ENCODE measurements at places on chromosomes 5 and 9. TPM values are rescaled to one million over a fixed set of nuclear protein-coding genes. Genes with fewer than 3 reads are reported as not detected.

The RNF208 gene
- total RNA-seq = 22.2 TPM

- DNase-seq = no peak
These were observed 661.8 kb downstream of the SEMA5A start for GRCh38 chr5:8884029-8884428.

The TSSK1B gene
- 0.08 TPM for total RNA-seq

DNA sequence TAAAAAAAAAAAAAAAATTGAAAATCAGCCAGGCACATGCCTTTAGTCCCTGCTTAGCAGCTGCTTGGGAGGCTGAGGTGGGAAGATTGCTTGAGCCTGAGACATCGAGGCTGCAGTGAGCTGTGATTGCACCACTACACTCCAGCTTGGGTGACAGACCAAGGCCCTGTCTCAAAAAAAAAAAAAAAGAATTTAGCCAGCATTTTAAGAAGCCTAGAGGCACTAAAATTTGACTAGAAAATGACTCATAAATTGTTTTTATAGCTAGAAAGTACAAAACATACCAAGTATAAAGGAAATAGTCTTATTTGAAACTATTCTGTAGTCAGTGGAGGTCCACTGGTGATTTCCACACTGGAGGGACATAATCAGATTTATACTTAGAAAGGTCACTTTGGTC, 17.5 kb downstream of the LRRC70 start:
- no peak for DNase-seq

GRCh38 chr5:39218482-39219402, 621 bp downstream of the FYB1 start:
- no peak for DNase-seq

The FABP6 gene
- not detected for total RNA-seq

DNA sequence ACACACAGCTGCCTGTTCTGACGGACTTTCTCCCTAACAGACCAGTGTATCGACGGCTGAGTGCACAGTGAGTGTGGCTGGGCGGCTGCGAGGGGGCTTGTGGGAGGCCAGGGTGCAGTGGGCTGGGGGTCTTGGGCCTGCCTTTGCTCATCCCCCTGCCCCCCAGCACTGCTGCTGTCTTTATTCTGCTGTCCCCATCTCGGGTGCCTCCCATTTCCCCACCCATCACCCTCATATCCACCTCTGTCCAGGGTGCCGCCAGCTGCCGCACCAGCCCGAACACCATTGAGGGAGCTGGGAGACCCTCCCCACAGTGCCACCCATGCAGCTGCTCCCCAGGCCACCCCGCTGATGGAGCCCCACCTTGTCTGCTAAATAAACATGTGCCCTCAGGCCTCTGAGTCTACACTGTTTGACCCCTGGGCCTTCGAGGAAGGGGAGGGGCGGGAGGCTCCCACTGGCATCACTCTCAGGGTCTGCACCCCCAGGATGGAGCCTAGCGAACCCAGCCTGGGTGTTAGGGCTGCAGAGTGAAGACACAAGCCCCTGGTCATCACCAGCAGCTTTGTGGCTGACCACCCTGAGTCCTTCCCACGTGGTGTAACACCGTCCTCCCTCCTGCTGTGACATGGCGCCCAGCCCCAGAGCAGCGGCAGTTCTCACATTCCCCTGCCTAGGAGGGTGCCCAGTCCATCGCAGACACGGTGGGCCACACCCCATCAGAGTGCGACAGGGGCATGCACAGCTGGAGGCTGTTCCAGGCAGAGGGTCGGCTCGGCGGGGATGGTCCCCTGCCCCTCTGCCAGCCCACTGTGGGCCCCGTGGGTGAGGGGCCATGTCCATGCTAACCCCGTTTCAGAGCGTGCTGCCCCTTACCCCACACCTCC, 4.0 kb downstream of the LCN2 start:
- no peak for DNase-seq

The ARSI gene
- 0.38 TPM for total RNA-seq

DNA sequence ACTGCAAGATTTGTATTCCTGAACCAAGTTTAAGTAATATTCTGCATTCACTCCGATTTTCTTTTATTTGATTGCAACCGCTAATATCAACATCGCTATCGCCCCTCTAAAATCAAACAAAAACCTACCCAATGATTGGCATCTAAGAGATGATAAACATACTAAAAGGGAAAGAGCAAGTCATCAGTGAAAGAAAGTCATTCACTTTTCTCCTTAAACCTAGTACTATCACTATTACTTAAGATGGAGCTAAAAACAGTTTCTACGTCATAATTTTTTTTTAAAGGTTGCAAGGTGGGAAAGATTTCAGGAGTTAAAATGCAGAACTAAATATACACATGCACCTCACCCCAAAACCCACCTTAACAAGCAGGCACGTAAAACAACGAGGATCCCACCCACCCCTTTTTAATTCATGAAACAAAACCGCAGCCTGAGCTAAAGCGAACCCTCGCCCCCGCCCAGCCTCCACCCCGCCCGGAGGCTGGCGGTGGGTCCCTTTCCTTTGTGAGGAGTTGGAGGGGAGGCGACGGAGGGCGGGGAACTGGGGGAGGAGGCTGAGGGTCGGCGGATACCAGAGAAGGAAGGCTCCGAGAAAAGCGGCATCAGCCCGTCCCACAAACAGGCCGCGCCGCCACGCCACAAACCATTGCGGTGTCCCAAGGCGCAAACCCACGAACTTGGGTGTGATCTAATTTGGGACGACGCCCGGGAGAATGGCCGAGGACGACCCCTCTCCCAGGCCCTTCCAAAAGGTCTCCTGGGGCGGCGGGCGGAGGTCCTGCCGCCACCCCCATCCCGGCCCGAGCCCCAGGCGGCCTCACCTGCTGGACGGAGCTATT, 861 bp downstream of the UBQLN1 start:
- peak; percentile 78 for DNase-seq

DNA sequence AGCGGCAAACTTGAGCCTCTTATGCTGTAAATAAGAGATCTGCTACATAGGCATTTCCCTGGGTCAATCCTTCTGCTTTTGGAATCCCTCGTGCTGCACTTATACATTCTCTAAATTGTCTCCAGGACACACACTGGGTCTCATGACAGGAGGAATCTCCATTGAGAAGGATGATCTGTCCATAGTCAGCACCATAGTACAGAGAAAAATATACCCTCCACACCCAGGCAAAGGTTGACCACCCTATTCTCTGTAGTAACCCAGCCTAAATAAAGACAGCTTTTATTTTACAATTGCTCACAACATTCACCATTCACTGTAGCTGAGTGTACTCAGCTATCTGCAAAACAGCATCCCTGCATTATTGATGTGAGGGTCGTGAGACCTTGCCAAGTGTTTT, 111.2 kb downstream of the SV2C start:
- DNase-seq = no peak

The TSLP gene
- total RNA-seq = 3.7 TPM

DNA sequence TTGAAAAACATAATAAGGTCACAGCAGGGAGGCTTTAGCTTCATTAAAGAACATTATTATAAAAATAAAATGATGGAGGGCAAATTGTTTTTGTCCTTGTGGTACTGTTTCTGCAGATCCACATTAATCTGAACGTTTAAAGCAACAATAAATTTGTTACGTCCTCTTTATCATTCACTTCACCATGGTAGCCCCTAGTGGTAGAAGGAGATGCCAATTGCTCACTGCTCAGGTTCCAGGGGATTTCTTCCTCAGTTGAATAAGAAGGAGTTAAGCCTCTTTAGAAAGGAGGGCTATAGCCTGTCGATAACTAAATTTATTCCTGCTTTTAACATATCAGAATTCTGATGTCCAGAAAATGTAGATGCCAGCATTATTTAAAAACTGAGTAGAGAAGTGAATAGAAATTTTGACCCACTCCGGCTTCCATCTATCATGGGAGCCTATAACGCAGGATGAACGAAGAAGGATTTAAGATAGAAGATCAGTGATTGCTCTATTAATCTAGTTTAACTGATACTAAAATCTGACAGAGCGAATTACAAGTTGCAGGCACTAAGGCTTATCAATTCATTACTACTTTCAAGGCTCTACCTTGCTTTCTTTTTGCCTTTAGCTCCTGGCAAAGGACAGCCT, 692.3 kb downstream of the PTPRD start:
- no peak for DNase-seq

- DNase-seq = no peak
These were observed 44.1 kb downstream of the ADGRV1 start for GRCh38 chr5:90602681-90603080.

The SLC6A3 gene
- total RNA-seq = 0.19 TPM

DNA sequence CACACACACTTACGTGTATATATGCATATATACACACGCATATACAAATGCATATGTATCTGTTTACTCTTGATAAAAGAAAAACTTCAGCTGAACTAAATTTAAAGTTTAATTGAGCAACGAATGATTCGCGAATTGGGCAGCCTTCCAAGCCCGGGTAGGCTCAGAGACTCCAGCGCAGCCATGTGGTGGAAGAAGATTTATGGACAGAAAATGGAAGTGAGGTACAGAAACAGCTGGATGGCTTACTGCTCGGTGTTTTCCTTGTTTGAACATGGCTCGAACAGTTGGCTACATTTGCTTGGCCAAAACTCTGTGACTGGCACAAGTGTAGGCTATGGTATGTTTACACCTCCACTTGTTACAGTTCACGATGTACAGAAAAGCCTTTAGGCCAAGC, 239.3 kb upstream of the PRDM9 start:
- no peak for DNase-seq

The LCN15 gene
- total RNA-seq = not detected

DNA sequence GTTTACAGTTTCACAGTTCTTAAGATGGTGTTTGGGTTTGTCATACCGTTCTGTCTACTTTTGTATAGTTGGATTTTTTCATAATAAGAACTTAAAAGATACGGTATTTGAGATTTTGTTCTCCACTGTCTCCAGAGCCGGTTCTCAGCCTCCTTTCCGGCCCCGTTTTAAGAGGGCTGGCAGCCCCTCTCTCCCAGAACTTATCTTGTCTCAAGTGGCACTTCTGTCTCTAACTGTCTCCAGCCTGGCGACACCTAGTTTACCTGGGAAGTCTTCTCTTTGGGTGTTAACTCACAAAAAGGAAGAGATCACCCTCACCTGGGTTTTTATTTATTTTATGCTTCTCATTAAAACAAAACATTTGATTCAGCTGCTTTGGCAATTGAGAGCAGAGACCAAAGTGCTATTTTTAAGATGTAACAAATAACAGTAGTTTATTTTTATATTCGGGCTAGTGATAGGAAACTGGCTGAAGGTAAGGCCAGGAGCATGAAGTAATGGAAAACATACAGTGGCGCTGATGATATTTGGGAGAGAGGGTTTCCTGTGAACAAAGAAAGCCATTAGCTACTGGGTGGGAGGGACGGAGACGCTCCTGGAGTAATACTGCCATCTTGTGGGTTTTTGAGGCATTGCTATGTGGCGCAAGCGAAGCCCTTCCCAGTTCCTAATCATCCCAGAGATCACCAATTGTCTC, 48.3 kb downstream of the ACER2 start:
- DNase-seq = no peak

The SH2D3C gene
- 16.0 TPM for total RNA-seq

DNA sequence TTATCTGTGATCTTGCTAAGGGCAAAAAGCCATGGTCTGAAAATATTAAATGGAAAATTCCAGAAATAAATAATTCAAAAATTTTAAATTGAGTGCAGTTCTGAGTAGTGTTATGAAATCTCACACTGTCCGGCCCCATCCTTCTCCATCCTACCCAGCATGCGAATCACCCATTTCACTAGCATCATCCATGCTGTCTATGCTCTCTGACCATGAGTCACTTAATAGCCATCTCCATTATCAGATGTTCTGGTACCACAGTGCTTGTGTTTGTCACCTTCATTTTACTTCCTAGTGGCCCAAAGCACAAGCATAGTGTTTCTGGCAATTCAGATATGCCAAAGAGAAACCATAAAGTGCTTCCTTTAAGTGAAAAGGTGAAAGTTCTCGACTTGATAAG, 63.3 kb upstream of the SMC5 start:
- DNase-seq = no peak

DNA sequence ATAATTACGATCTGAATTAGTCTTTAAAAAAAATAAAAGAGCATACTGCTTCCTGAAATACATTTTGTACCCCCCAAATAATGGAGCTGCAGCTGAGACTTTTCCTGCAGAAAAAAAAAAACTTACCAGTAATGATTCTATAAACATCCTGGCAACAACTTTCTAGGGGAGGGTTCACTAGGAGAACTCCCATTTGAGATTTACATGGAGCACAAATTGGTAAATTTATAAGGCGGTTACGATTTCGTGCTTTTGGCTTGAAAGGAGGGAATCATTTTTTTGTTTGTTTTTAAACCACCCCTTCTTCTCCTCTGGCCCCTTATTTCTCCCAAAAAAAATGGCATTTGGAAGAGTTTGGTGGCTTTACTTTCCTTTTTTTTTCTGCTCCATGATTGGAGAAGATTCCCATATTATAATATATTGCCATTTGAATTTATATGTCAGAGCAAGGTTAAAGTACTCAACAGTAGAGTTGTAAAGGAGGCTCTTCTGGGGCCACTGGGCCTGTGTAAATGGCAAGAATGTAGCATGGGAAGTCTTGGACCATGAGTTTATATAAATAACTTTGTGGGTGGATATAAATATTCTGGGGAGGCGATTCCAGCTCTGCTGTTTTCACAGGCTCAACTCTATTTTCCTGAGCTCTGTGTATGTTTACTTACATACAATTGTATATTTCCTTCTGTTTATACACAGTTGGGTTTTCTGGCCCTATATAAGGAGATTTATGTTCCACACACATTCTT, 159.9 kb downstream of the CSNK1G3 start:
- no peak for DNase-seq

DNA sequence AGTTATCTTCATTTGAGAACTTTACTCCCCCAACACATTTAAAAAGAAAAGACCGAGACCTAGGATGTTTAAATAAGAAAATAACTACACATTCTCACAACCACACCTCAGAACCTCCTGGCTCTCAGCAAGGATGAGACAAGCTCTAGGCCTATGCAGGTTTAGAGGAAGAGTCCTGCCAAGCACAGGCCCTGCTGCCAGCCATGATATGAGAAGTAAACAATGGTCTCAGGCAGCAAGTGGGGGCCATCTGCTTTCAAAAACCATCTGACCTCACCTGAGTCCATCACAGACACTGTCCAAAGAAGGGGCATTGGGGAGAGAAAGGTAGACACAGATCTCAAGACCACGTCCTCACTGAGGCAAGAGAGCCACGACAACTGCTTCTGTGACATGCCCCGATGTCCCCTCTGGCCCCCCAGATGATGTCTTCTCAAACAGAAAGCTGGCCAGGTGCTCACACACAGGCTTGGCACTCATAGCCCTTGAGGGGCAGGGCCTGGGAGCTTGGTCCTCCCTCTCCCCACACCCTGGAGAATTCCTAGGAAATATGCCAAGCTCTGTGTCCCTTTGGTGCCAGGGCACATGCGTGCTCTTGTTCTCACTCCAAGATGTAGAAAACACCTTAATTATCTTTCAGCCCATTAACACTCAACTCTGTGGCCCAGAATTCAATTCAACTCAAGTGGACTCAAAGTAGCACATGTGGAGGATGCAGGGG, 150.4 kb downstream of the FSTL4 start:
- no peak for DNase-seq

The IZUMO3 gene
- total RNA-seq = not detected

The TMEM215 gene
- not detected for total RNA-seq

GRCh38 chr5:126368239-126368812, 54.9 kb upstream of the GRAMD2B start:
- no peak for DNase-seq

- DNase-seq = no peak
These were observed 143.4 kb downstream of the GOLPH3 start for GRCh38 chr5:32030686-32031085.

The PFN3 gene
- total RNA-seq = not detected

The NPDC1 gene
- 96.4 TPM for total RNA-seq

- DNase-seq = no peak
These were observed 166.3 kb downstream of the DOCK2 start for GRCh38 chr5:169803077-169803981.

The TXNDC8 gene
- not detected for total RNA-seq

Data from cardiac septum (tissue), 1 donor.